ENCODE measurements at places on chromosomes 1 and 21.

DNA sequence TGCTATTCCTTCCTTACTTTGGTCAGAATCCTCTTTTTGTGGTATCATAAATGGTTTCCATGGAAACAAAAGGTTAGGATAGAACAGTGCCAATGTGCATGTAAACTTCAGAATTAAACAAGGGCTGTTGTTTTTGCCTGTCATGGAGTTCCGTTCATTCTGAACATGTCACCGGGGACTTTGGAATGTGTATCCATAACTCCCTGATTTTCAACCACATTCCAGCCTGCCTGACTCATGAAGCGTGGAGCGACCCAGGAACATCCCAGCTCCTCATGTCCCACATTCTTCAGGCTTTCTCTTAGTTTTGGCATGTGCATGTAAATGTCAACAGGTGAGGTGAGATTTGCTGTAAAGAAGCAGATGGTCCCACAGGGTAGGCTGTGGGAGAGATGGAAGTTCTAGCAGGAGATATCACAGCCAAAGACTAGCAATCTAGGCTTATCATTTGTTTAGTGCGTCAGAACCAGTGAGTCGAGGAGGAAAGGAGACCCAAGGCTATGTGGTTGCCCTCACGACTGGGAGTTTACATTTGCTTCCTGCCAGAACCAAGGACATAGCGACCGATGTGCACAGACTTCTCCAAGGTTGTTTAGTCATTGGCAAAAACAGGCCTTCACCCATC lies 23.0 kb upstream of the DNAJC11 start:
- H3K4me1 ChIP-seq: peaks cover 28% of the 10 kb centered on the region
- H3K36me3 ChIP-seq: no peaks in the 10 kb centered on the region
- peak; percentile 92 for DNase-seq

GRCh38 chr1:80143361-80143760 lies 1136.8 kb upstream of the ADGRL4 start:
- no peaks in the 10 kb centered on the region for H3K4me1 ChIP-seq
- no peak overlapping the region for H3K4me3 ChIP-seq
- DNase-seq: no peak
- H3K27me3 ChIP-seq: no peaks in the 10 kb centered on the region
- no peaks in the 10 kb centered on the region for H3K36me3 ChIP-seq

DNA sequence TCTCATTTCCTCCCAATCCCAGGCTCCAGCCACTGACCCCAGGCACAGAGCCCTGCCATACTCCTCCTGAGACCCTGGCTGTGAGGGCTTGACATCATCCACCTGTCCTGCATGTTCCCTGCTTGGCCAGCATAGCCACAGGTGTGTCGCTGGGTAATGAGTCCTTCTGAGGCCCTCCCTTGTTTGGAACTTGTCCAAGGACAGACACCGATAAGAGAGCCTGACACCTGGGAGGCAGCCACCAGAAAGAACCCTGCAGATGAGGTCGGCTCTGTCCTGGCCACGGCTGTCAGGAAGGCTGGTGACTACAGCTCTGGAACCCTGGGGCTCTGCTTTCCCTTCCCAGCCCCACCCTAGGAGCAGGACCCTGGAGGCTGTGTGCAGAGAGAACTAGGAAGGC lies 34.6 kb downstream of the TMEM63A start:
- no peaks in the 10 kb centered on the region for H3K27me3 ChIP-seq
- no peak for DNase-seq
- H3K27ac ChIP-seq: no peak overlapping the region
- H3K4me1 ChIP-seq: peaks cover 14% of the 10 kb centered on the region
- no peak overlapping the region for H3K4me3 ChIP-seq
- peaks cover 29% of the 10 kb centered on the region for H3K36me3 ChIP-seq

GRCh38 chr1:162822391-162823200 lies 32.1 kb downstream of the HSD17B7 start:
- no peak for DNase-seq
- H3K27me3 ChIP-seq: no peaks in the 10 kb centered on the region
- H3K36me3 ChIP-seq: no peaks in the 10 kb centered on the region
- peaks cover 21% of the 10 kb centered on the region for H3K4me1 ChIP-seq

DNA sequence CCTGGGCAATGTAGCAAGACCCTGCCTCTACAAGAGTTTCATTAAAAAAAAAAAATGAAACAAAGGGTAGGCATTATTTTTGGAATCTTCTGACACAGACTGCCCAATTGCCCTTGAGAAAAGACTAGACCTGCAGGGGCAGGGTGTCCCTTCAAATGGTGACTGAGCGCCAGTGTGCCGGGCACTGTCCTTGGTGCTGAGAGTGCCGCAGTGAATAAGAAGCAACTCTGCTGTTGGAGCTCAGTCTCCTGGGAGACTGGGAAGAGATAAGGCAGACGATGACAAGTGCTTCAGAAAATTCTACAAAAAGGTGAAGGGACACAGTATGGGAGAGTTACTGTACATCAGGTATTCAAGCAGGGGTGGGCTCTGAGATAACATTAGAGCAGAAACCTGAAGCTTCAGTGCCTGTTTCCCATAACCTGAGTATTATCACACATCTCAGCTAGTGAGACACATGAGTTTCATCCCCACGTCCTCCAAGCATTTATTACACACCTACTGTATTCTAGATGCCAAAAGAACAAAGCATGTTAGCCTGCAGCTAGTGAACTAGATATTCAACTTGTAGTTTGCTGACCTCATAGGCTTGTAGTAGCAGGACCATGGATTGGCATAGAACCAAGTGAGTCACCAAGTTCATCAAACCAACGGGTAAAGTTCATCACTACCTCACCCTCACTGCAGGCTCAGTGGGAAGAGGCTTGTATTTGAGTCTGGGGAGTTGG lies 18.4 kb upstream of the RPL11 start:
- H3K27ac ChIP-seq: no peak overlapping the region
- no peak overlapping the region for H3K4me3 ChIP-seq
- H3K27me3 ChIP-seq: no peaks in the 10 kb centered on the region
- H3K4me1 ChIP-seq: peaks cover 15% of the 10 kb centered on the region
- no peaks in the 10 kb centered on the region for H3K36me3 ChIP-seq
- peak; percentile 60 for DNase-seq

DNA sequence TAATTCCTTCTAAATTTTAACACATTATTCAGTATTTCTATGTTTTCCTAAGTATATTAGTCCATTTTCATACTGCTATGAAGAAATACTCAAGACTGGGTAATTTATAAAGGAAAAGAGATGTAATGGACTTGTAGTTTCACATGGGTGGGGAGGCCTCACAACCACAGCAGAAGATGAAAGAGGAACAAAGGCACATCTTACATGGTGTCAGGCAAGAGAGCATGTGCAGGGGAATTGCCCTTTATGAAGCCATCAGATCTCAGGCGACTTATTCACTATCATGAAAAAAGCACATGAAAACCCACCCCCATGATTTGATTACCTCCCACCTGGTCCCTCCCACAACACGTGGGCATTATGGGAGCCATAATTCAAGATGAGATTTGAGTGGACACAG lies 15.6 kb downstream of the GBP5 start:
- H3K4me3 ChIP-seq: no peak overlapping the region
- no peaks in the 10 kb centered on the region for H3K36me3 ChIP-seq
- no peak overlapping the region for H3K27ac ChIP-seq
- H3K4me1 ChIP-seq: no peaks in the 10 kb centered on the region
- no peak for DNase-seq

Measured in HepG2 (cell line).